Stimulated activated CD4-positive, alpha-beta T cell treated with anti-CD3 and anti-CD28 coated beads, Interleukin-1b, Interleukin-23, amount 100 ng/mL, for 4 hours (primary cell): ENCODE measurements at places on chromosomes 12 and 14.

GRCh38 chr12:98002887-98003493 lies 512.4 kb upstream of the TMPO start:
- DNase-seq: no peak

- DNase-seq: no peak
These were observed 707.3 kb downstream of the MED13L start for GRCh38 chr12:115570069-115570777.

- no peak for DNase-seq
These were observed 236.9 kb upstream of the DDHD1 start for GRCh38 chr14:53390008-53390407.

- no peak for DNase-seq
These were observed 282.4 kb downstream of the ZFP36L1 start for GRCh38 chr14:68510201-68511128.

DNA sequence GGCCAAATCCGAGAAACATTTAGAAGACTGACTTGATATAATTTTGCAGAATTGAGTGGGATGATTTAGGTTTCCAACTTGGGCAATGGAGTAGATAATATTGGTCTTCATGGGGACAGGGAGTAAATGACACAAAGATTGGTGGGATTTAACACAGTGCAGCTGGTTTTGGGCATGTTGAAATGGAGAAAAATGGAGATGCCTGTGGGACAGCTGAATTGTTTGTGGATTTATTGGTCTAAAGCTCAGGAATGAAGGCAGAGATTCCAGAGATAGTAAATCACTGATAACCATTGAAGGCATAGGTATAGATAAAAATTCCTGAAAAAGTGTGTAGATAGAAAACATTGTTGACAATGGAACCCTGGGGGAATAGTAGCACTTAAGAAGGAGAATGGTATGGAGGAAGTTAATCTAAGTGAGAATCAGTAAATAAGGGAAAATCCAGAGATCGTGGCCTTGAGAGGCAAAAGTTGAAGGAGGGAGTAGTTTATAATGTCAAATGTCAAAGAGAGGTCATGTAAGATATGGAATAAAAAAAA lies 120.9 kb upstream of the ATP2B1 start:
- no peak for DNase-seq

GRCh38 chr12:103623716-103624115 lies 36.6 kb downstream of the STAB2 start:
- DNase-seq: no peak

DNA sequence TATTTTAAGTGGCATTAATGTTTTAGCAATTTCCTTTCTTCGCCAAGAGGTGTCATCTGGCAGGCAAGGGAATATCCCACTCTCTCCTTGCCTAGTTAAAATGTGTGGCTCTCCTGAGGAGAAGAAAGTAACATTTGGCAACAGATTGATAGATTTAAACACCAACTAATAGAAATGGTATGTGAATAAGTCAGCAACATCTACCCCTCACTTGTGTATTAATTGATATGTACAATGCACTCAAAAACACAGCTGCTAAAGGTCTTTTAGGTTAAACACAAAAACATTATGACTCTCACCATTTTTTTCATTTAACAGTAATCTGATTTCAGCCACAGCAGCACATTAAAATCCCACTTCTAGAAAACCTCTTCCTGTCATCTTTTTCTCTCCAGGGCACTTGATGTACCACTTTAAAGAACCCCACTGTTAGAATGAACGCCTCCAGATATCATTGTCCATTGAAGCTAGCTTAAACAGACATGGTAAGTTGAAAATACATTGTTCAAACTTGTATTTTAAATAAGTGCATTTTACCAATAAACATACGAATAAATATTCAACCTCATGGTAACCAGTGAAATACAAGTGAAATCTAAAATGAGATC lies 151.7 kb downstream of the RPAP3 start:
- no peak for DNase-seq

DNA sequence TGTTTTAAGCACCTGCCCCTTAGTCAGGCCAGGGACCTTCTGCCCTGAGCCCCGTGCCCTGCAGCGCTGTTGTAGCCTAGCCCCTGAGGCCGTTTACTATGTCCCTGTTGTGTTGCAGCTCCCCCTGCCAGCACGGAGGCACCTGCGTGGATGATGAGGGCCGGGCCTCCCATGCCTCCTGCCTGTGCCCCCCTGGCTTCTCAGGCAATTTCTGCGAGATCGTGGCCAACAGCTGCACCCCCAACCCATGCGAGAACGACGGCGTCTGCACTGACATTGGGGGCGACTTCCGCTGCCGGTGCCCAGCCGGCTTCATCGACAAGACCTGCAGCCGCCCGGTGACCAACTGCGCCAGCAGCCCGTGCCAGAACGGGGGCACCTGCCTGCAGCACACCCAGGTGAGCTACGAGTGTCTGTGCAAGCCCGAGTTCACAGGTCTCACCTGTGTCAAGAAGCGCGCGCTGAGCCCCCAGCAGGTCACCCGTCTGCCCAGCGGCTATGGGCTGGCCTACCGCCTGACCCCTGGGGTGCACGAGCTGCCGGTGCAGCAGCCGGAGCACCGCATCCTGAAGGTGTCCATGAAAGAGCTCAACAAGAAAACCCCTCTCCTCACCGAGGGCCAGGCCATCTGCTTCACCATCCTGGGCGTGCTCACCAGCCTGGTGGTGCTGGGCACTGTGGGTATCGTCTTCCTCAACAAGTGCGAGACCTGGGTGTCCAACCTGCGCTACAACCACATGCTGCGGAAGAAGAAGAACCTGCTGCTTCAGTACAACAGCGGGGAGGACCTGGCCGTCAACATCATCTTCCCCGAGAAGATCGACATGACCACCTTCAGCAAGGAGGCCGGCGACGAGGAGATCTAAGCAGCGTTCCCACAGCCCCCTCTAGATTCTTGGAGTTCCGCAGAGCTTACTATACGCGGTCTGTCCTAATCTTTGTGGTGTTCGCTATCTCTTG lies 7.6 kb downstream of the DLK1 start:
- no peak for DNase-seq

- no peak for DNase-seq
These were observed 48.4 kb downstream of the ETV6 start for GRCh38 chr12:11697670-11698387.

- DNase-seq: no peak
These were observed 78.9 kb downstream of the AKAP6 start for GRCh38 chr14:32408018-32408417.

DNA sequence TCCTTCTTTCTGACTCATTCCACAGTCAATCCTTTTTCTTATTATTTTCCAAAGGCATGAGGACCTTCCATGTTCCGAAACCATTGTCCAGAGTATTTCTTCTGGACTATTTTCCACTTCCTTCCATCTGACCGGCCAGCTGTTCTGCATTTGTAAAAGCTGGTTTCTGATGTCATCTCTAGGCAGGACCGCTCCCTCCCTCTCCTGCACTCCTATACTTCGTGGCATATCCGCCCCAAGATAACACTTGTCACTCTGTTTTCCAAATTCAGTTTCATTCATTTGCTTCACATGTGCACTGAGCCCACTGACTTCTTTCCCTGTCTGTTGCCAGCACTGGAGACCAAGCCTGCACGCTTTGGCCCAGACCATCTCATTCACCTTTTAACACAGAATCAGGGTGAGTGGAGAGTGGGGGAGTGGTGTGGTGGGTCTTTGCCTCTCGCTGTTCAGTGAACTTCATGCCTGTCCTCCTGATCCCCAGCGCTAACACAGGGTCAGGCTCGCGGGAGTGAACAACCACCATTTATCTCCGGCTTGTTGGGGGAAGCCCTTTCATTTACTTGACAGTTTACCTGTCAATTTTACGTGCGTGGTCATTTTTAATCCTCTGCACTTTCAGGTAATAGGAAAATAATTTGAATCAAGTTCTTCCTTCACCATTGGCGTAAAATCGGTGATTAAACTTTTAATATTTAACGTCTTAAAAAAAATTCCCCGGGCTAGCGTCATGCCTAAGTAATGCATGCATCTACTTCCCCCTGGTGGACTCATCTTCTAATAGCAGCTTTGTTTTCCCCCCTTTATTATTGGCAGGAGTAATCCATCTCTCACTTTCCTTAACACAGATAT lies 52.5 kb downstream of the C12orf75 start:
- no peak for DNase-seq

GRCh38 chr12:125399489-125399888 lies 334.3 kb downstream of the AACS start:
- no peak for DNase-seq

DNA sequence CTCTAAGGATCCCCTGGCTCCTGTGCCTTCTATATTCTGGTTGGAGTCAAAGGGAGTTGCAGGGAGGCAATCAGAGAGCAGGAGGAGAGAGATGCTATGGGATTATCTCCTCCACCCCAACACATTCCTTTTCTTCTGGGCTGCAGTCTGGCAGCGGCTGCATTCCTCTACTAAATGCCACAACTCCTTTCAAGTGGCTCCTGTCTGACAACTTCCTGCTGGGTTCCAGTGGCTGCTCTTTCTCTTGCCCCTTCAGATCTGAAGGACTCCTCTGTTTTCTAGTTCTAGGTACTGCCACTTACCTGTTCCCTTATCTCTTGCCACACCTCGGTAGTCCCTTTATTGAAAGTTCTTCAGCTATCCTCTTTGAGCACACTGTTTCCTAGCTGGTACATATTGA lies 425.0 kb downstream of the SNAPC1 start:
- DNase-seq: no peak

GRCh38 chr12:40663781-40664180 lies 28.5 kb upstream of the CNTN1 start:
- DNase-seq: no peak

GRCh38 chr14:85572011-85572410 lies 42.1 kb downstream of the FLRT2 start:
- no peak for DNase-seq

- DNase-seq: no peak
These were observed 20.7 kb downstream of the KRT85 start for GRCh38 chr12:52346593-52346992.

- no peak for DNase-seq
These were observed 1044.3 kb downstream of the BCL11B start for GRCh38 chr14:98227727-98228111.

GRCh38 chr12:5269846-5270245 lies 162.1 kb upstream of the NTF3 start:
- DNase-seq: no peak

DNA sequence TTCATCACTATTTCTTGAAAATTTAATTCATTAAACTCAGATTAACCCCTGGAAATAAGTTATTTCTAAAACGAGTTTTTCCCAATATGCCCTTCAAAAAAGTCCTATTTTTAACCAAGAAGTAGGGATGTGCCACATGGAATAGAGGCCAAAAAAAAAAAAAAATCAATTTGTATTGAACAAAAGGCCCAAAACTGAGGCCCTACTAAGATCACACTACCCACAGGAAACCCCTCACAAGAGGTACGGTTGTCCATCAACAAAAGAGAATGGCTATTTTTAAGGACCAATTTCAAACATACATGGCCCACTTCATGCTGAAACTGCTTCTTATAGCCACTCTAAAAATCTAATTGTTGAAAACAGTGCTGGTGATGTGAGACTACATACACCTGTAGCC lies 7.5 kb upstream of the BAZ2A start:
- DNase-seq: no peak

DNA sequence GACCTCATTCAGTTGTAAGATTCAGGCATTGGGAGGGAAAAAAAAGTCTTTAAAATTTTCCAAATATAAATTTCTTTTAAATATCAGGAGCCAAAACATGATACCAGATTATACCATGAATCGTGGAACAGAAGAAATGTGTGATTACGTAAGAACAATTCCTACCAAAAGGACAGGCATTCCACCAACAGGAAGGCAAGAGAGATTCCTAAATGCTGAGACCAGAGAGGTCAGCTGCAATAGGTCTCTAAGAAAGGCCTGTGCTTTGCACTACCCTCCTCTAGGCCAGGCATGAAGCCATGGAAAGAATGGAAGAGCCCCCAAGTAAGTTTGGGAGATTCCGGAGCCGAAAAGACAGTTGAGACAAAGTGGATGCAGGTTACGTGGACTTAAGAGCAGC lies 83.7 kb downstream of the PTGER2 start:
- DNase-seq: no peak

DNA sequence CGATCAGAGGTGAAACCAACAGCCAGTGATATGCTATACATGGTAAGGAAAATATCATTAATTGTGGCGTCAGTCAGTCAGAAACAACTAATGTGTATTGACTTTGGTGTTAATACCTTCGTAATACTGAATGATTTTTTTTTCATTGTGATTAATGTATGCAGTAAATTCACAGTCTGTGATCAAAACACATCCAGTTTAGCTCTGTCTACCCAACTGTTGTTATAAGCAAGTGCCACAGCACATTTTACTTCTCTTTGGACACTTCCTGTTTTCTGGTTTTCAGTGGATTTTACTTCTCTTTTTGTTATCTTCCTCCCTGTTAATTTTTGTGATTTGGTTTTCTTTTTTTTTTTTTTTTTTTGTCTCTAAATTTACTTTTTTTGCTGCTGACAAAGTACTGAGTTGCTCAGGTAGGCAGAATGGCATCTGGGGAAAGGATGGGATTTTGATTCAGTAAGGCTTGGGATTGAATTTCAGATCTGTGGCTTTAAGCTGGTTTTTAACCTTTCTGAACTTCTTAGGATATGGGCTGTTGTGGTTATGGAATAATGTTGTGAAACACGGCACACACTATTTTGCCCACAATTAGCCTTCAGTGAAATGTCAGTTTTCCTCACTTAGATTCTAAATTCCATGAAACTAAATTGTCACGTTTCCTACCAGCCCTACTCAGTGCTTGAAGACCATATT lies 604 bp downstream of the GLIPR1 start:
- DNase-seq: no peak
